Activated CD4-positive, alpha-beta T cell treated with anti-CD3 and anti-CD28 coated beads, Interleukin-2, amount 50 U/mL, for 24 hours (primary cell): ENCODE measurements at places on chromosomes 13 and 19.

- no peak for DNase-seq
Measured at GRCh38 chr13:47680748-47681147, 320.3 kb downstream of the SUCLA2 start.

- DNase-seq = no peak
Measured at GRCh38 chr19:49421039-49421877, 2.0 kb downstream of the PTH2 start.

- no peak for DNase-seq
Measured at GRCh38 chr13:111625526-111626315, 305.3 kb downstream of the TEX29 start.

DNA sequence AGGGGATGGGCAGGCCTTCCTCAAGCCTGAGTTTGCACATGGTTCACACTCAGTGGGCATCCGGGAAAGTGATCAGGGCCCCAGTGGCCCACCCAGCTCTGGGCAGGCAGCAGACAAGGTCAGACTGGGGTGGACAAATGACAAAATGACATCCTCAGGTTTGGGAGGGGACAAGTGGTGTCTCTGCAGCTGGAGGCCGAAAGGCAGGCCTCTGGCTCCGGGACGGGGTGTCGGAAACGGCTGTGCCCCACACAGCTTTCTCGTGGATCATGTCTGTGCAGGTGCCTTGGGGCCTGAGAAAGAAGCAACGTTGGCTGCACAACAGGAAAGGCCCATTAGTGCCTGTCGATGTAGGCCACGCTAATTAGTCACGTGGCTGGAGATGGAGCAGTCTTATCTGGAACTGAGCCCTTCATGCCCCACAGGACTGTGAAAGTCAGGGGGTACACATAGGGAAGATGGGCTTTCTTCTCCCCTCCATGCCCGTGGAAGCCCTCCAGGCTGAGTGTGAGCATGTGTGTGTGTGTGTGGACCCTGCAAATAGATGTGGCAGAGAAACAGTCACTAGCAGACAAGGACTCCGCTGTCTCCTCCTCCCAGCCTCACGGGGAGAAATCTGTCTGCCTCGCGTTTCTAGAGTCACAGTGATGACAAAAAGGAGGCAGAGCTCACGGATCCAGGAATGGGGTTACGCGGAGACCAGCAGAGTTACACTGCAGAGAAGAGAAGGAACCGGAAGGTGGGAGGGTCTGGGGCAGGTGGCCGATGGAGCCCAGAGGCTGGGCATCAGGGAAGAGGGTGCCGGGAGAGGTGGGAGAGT, 44.2 kb downstream of the CHST8 start:
- no peak for DNase-seq

DNA sequence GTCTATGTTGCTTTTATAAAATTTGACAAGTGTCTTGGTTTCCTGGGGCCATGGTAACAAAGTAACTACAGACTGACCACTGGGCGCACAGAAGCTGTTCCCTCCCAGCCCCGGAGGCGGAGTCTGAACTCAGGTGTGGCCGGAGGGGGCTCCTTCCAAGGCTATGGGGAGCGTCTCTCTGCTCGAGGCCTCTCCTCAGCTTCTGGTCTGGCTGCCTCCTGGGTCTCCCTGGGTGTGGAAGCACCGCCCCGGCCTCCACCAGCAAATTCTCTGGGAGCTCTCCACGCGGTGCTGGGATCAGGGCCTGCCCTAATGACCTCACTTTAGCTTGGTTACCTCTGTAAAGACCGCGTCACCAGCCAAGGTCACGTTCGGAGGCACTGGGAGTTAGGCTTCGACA, 45.7 kb upstream of the F7 start:
- DNase-seq = no peak

DNA sequence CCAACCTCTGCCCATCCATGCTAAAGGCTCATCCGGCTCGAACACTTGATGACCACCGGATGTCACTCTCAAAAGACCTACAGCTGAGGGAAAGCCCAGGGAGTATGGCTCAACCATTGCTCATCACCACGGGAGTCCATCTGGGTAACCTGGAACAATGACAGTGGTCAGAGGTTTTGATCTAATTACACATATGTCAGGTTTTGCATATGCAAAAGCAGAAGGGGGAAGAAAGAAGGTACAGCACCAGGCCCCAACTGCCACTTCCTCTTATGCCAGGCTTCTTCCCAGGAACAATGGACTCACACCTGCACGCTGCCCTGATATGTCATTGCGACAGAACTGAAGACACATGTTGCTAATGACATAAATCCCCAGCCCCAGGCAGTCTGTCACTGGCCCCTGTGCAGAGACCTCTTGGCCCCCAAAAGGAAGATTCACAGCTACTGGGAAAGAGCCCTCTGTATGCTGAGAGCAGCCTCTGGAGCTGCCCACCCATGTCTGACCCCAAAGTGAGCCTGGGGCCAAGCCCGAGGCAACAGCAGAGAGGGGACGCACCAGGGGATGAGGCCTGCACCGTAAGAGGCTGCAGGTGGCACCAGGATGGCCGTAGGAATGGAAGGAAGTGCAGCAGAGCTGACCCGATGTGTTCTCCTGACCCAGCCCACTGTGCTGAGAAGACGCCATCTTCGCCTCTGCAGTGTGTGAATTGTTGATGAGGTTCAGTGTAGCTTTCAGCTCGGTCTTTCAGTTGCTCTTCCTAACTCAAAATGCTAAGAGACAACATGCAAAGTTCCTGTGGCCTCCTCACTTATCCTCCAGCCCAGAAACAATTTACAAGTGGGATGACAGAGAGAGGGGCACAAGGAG, 26.3 kb downstream of the EPS15L1 start:
- DNase-seq = no peak

DNA sequence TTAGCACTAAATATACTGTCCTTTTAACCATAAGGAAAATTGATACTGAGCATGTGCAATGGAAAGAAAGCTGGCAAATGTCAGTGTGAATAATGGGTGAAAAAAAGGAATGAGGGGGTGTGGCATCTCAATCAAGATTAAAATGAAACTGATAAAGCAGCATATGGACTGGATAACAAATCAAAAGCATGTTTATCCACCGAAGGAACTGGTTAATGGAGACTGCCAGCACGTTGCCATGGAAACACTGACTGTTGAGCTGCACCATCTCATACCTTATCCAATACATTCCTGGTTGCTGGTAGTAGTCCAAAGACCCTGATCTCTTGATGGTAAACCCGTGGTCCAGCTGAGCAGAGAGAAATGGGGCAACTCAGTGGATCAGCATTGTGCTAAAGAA, 311.4 kb upstream of the MAB21L1 start:
- no peak for DNase-seq

DNA sequence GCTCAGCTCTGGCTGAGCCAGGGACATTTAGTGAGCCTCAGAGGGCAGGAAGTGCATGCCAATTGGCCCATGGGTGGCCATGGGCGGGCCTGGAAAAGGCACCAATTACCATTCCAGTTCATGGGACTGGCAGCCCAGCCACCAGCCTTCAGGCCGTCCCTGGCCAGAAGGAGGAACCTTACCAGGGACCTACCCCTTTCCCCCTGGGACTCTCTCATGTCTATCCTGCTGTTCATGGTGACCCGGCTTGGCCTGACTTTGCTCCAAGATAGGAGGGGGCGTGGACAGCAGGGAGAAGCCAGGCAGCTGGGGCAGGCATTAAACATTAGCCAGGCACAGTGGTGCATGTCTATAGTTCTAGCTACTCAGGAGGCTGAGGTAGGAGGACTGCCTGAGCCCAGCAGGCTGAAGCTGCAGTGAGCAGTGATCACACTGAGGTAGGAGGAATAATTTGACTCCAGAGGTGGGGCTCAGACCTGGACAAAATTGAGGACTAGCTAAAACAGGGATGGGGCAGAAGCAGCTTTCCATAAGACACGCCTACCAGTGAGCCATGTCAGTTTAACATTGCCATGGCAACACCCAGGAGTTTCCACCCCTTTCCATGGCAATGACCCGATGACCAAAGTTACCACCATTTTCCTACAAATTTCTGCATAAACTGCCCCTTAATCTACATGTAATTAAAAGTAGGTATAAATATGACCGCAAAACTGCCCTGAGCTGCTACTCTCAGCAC, 14.3 kb upstream of the ZNF426 start:
- DNase-seq = no peak

DNA sequence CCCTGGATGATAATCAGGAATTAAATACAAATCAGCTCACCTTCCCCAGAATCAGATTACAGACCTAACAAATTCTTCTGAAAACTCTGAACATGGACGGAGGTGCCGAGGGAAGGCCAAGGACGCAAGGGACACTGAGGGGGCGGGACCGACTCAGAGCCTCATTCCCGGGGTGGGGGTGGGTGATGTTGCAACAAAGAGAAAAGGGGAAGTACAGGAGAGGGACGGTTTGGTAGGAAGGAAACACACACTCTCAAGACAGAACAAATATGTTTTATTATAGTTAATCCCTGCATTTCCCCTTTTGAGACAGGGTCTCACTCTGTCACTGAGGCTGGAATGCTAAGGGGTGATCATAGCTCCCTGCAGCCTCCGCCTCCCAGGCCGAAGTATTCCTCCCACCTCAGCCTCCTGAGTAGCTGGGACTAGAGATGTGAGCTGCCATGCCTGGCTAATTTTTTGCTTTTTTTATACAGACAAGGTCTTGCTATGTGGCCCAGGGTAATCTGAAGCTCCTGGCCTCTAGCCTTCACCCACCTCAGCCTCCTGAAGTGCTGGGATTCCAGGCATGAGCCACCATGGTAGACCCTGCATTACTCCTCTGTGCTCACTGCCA, 786 bp upstream of the LILRA2 start:
- DNase-seq = no peak

DNA sequence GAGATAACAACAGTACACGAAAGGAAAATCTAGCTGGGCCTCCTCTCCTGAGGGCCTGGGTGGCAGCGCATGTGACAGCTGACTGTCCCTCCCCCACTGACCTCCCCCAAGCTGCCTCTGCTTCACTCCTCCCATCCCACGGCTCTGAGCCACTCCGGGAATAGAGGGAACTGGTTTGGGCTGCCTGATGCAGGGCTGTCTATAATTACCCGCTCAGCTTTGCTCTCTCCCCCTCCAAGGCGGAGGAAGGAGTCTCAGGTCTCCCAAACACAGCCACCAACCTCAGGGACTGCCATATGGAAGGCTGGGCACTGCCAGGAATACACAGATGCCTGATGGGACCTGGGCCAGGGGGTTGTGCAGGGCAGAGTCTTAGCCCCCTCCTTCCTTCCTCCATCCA, 7.9 kb downstream of the NAPA start:
- no peak for DNase-seq

- no peak for DNase-seq
Measured at GRCh38 chr13:91544723-91545122, 146.3 kb downstream of the GPC5 start.

DNA sequence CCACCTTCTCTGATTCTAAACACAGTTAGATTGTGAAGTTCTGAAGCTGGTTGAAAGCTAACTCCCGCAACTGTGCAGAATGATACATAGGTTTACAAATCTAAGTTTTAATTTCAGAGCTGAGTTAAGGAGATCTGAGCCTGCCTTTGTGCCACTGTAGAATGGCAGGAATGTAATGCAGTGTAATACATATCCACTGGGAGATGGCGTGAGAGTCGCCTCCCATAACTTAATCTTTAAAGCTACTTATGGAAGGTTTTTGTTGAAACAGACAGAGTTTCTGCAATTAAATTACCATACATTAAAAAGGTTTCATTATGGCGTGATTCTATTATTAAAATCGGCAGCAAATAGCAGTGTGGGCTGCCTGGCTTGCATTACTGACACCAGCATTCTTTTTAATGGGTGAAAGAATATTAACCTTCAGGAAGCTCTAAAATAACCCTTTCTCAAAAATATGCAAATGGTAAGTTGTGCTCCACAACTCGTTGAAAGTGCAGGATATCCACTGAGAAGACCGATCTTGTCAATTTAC, 257.4 kb downstream of the OLFM4 start:
- no peak for DNase-seq

- DNase-seq = no peak
Measured at GRCh38 chr13:82878536-82878935, 1003.7 kb downstream of the SLITRK1 start.

- no peak for DNase-seq
Measured at GRCh38 chr13:106533101-106533942, 2.1 kb downstream of the EFNB2 start.

DNA sequence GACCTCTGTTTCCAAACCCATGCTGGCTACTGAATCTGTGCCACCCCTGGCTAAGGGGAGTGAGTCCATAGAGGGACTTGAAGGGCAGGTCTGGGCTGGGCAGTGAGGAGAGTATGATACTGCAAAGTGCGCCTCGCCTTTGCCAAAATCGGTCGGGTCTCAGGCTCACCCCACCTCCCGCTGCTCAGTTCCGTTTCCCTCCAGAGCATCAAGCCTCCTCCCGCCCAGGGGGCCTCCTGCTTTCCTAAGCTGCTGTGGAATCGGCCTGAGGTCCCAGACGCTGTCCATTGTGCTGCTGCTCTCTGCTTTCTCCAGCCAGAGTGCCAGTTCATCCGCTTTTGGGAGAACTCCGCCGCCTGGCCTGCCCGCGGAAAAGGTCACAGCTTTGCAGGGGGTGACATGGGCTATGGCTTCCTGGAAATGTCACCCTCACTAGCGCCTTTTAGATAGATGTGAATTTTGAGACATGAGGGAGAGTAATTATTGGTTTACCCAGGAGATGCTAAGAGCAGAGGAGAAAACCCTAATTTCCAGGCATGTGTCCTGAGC, 1418.4 kb downstream of the UQCRFS1 start:
- no peak for DNase-seq

- DNase-seq = no peak
Measured at GRCh38 chr13:113766035-113766800, 7.2 kb downstream of the TMEM255B start.

DNA sequence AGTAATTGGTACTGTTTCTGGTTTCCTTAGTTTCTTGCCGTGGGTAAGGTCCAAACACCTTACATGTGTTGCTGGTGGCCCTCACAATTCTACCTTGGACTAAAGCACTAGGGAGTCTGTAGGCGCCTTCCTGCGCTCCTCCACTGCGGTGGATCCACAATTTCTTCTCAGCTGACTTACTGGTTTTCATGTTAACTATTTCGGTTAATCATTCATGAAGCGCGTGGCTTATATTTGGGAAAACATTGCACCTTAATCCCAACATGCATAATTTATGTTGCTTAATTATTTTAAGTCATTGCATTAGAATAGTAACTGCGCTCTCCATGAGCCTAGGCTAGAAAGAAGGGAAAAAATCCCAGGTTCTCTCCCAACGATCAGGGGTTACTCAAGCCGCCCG, 37.7 kb downstream of the ARHGEF7 start:
- no peak for DNase-seq

- no peak for DNase-seq
Measured at GRCh38 chr13:46347277-46347676, 39.8 kb downstream of the RUBCNL start.

DNA sequence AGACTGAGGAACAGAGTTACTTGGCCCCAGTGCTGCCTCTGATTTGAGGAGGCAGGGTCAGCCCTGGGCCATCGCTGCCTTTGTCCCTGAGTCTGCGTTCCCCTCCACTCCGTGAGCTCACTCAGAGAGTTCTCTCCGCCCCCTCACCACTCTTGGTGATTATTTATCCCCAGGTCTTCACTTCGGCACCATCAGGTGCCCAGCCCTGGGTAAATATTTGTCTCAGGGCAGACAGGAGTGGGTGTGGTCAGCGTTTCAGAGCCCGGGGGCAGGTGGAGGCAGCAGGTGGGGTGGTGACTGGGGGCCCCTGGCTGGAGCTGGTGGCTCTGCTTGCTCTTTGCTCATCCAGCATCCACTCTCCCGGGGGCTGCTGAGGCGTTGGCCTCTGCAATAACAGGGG, 20.6 kb downstream of the PPP1R37 start:
- no peak for DNase-seq

GRCh38 chr19:2289714-2290435, 7.9 kb upstream of the PEAK3 start:
- no peak for DNase-seq
